ENCODE measurements at places on chromosomes 2 and 18.

DNA sequence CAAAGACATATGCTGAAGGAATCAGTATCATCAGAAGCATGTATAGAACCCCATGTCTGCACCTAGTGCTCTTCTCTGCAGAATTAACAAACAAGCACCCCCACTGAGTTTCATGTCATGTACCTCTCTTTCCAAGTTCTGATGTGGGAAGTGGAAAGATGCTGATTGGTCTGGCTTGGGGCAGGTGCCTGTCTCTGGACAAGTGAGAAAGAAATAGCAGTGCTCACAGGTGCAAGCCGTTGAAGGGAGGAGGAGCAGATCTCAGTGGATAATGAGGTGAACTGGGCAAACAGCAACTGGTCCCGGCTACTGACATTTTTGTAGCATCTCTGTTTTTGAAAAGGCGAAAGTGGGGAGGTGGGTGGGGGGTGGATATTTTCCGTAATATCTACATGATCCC, 17.5 kb upstream of the ACVR1 start:
- no peak for DNase-seq

DNA sequence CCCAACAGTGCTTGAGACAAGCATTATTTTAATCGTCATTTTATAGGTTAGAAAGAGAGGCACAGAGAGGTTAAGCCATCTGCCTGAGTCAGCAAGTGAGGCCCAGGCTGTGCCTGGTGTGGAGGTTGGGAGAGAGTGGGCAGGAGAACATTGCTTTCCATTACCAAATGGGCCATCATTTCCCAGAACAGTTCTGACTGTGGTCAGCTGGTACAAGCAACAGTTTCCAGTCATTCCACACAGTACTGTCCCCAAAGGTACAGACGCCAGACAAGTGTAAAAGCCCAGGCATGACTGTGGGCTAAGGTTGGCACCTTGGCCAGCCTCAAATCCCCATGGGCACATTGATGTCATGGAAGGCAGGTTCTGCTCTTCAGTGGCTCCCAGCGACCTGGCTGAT, 98.2 kb upstream of the LCLAT1 start:
- DNase-seq = no peak

DNA sequence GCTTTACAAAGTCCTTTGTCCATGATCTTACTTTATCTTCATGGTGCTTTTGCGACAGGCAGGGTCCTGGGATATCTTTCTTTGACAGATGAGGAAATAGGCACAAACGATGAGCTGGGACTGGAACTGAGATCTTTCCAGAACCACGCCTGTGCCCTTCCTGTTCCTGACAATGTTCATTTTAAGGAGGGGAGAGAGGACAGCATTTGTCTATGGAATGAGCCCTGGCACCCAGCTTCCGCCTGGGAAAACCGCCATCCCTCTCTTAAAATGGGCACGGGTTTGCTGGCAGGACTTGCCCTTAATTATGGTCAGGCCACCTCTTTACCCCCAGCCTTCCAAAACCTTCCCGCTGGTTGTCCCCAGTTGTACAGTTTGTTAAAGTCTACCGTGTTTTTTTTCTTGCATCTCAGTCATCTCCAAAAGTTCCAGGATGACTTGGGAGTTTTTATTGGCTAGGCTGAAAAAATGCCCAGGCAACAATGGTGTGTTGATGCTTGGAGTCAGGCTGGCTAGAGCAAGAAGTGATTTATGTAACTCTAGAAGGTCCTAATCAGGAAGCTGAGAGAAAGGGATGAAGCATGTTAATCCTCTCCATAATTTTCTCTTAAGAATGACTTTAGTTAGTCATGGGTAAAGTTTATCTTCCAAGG, 264.9 kb upstream of the EPAS1 start:
- DNase-seq = no peak

GRCh38 chr2:70360661-70361270, 58.9 kb upstream of the FAM136A start:
- no peak for DNase-seq

GRCh38 chr2:29401994-29402393, 286.8 kb downstream of the CLIP4 start:
- no peak for DNase-seq

DNA sequence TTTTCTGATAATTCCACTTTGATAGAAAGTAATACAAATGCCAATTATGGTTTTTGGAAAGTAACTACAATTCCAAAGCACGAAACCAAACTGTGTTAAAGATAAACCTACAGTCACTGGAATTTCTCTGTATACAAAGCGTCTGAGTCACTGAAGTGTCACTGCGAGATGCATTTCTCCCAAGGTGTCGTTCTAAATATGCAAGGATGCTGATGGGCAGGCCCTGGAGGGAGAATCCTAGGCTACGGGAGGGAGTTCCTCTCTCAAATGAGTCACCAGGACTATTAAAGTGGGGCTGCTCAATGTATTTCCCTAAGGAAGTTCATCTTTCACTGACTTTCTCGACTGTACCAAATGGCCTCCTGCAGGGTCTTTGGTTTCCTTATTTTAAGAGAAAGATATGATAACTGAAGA, 163.8 kb upstream of the STK17B start:
- DNase-seq = peak; percentile 69
